ENCODE measurements at places on chromosomes 13 and 19. TPM values are rescaled to one million over a fixed set of nuclear protein-coding genes. Genes with fewer than 3 reads are reported as not detected.

CYSLTR2 gene
- total RNA-seq: 0.90 TPM

MIA gene
- 0.56 TPM for total RNA-seq

VAV1 gene
- total RNA-seq: 78.9 TPM

FAM124A gene
- 0.82 TPM for total RNA-seq

IL11 gene
- total RNA-seq: not detected

LRG1 gene
- 0.24 TPM for total RNA-seq

ZNF699 gene
- total RNA-seq: 4.4 TPM

HCN2 gene
- total RNA-seq: 1.1 TPM

SIGLEC7 gene
- total RNA-seq: not detected

DNA sequence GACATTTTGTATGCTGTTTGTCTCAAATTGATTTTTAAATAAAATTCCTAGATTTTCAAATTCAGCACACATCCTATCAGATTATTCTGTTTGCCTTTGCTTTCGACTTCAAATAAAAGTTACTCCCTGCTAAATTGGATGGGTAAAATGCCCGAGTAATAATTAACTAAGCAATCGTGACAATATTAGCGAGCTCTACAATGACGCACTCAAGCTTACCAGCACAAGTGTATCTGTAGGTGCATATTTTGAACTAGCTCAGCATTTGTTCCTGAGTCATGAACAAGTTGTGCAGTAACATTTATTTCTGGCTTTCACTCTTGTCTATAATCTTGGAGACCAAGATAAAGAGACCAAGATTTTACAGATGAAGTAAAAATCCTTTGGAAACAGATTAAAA is 113.4 kb downstream of the UBL3 start:
- peaks cover 7% of the 10 kb centered on the region for H3K4me1 ChIP-seq
- no peak overlapping the region for H3K4me3 ChIP-seq
- no peak overlapping the region for H3K27ac ChIP-seq
- no peaks in the 10 kb centered on the region for H3K36me3 ChIP-seq
- DNase-seq: no peak
- peaks cover 20% of the 10 kb centered on the region for H3K27me3 ChIP-seq

GRCh38 chr19:16369664-16370576 is 45.3 kb downstream of the KLF2 start:
- peaks cover 12% of the 10 kb centered on the region for H3K36me3 ChIP-seq
- H3K27me3 ChIP-seq: peaks cover 7% of the 10 kb centered on the region
- H3K27ac ChIP-seq: peak overlapping the region; percentile 83
- DNase-seq: peak; percentile 87
- peak overlapping the region; percentile 72 for H3K4me3 ChIP-seq

DNA sequence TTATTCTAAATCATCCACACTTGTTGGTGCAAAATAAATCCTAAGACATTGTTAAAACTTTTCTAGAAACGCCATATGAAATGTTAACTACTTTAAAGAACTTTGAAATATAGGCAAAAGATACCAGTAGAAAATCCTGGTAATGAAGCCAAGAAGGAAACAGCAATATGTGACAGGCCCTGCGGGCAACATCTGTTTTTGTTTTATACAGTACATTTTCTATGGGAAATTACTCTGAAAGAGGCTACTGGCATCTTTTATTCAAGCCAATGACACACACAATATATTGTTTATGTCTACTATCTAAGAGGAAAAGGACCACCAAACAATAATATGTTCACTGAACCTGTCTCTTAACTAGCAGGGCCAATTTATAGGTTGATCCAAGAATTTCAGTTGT is 829.7 kb downstream of the PCDH17 start:
- DNase-seq: no peak
- no peaks in the 10 kb centered on the region for H3K4me1 ChIP-seq
- no peaks in the 10 kb centered on the region for H3K36me3 ChIP-seq
- H3K27ac ChIP-seq: no peak overlapping the region

- H3K27ac ChIP-seq: peak within 1 kb of the TSS; percentile 75
- peaks cover 10% of the 10 kb centered on the region for H3K4me1 ChIP-seq
- peak; percentile 83 for DNase-seq
- peaks cover 24% of the 10 kb centered on the region for H3K36me3 ChIP-seq
- peaks cover 2% of the 10 kb centered on the region for H3K27me3 ChIP-seq
These were observed at the start of gene ZNF625 for GRCh38 chr19:12156223-12157058. Gene ZNF625, minus strand, starts transcription at chr19:12156734. Its CDS starts 176 bp downstream, at chr19:12156558.

DNA sequence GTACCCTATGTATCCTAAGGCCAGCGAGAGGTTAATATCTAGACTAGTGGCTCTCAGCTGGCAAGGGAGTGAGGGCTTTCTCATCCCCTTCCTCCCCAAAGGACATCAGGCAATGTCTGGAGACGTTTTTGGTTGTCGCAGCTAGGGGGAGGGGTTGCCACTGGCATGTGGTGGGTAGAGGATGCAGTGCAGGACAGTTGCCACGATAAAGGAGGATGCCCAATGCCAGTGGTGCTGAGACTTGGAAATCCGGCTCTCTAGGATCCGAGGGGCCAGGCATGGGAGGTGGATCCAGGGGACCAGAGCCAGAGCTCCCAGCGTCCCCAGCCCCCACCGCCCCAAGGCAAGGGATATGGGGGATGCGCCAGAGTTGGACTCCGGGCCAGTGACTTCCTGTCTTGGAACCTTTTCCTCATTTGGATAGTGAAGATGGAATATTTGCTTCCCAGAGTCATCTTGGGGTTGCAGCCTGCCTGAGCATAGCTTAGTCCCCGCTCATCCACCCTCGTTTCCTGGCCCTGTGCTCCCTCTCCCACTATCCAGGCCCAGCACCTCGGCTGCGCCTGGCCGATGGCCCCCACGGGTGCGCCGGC is 4.9 kb downstream of the SSC5D start:
- H3K4me1 ChIP-seq: peaks cover 3% of the 10 kb centered on the region
- no peak overlapping the region for H3K27ac ChIP-seq
- no peak overlapping the region for H3K4me3 ChIP-seq
- peaks cover 3% of the 10 kb centered on the region for H3K27me3 ChIP-seq

DNA sequence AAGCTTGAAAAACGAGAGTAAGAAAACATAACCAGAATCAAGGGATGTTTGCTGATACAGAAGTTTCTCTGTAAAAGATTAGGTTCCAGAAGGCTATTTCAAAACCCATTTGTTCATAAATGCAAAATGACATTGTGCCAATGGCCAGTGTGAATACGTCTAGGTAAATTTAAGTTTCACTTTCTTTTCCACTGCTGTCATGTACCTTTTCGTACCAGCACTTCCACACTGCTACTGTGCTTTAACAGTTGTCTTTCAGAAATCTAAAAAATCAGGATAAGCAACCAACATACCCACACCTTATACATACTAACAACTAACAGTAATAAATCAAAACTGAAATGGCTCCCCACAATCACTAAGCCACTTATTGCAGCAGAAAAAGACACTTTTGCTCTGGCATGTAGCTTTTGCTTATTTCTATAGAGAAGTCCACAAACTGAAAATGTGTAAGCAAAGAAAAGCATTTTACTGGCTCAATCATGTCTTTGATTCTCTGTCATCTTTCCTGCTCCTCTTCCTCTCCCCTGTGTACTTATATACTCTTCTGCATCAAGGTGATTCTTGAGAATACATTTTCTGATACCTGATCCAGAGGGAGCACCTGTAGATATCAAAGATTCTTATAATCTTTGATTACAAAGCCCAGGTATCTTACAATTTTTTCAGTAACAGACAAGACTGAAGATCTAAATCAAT is 34.3 kb downstream of the ELF1 start:
- peaks cover 51% of the 10 kb centered on the region for H3K4me1 ChIP-seq
- peak overlapping the region; percentile 93 for H3K27ac ChIP-seq
- H3K27me3 ChIP-seq: no peaks in the 10 kb centered on the region
- peak overlapping the region; percentile 86 for H3K4me3 ChIP-seq
- peak; percentile 74 for DNase-seq
- peaks cover 14% of the 10 kb centered on the region for H3K36me3 ChIP-seq

- H3K27me3 ChIP-seq: no peaks in the 10 kb centered on the region
- H3K4me3 ChIP-seq: peak within 1 kb of the TSS; percentile 85
- peaks cover 6% of the 10 kb centered on the region for H3K4me1 ChIP-seq
- H3K27ac ChIP-seq: no peak within 1 kb of the TSS
- H3K36me3 ChIP-seq: peaks cover 8% of the 10 kb centered on the region
- peak; percentile 87 for DNase-seq
These were observed at the start of gene ZNF677 for GRCh38 chr19:53254411-53255341. Gene ZNF677, minus strand, starts transcription at chr19:53254873. Its CDS starts 3,323 bp downstream, at chr19:53251550.

GRCh38 chr13:113629866-113630265 is 28.1 kb downstream of the ATP4B start:
- no peak overlapping the region for H3K27ac ChIP-seq
- peaks cover 4% of the 10 kb centered on the region for H3K4me1 ChIP-seq
- H3K4me3 ChIP-seq: no peak overlapping the region
- DNase-seq: no peak

DNA sequence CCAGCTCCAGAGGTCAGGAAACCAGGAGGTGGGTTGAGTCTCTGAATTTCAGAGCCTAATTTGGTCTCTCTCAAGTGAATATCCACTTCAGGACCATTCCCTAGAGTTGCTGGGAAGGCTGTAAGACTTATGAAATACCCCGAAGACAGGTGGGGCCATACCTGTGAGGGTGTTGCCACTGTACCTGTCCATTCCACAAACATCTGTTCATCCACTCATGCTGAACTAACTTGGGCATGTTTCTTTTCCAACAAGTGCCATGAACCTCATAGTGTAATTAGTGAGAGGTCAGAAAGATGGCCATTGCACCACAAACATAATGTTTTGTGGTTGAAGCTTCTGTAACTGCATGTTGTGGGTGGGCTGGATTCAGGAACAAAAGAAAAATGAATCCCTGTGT is 7.8 kb downstream of the ILF3 start:
- no peaks in the 10 kb centered on the region for H3K27me3 ChIP-seq
- H3K36me3 ChIP-seq: peaks cover 24% of the 10 kb centered on the region
- H3K4me3 ChIP-seq: no peak overlapping the region
- H3K27ac ChIP-seq: no peak overlapping the region
- H3K4me1 ChIP-seq: peaks cover 37% of the 10 kb centered on the region
- no peak for DNase-seq

- no peaks in the 10 kb centered on the region for H3K36me3 ChIP-seq
- no peak for DNase-seq
These were observed 102.6 kb upstream of the MYCBP2 start for GRCh38 chr13:77429320-77430142.

GRCh38 chr13:43273362-43273761 is 250.0 kb downstream of the DNAJC15 start:
- no peaks in the 10 kb centered on the region for H3K4me1 ChIP-seq
- peaks cover 16% of the 10 kb centered on the region for H3K27me3 ChIP-seq
- no peaks in the 10 kb centered on the region for H3K36me3 ChIP-seq
- H3K27ac ChIP-seq: no peak overlapping the region

GRCh38 chr19:1608359-1609102 is 3.3 kb upstream of the UQCR11 start:
- H3K4me1 ChIP-seq: peaks cover 19% of the 10 kb centered on the region
- H3K27me3 ChIP-seq: no peaks in the 10 kb centered on the region
- no peak overlapping the region for H3K27ac ChIP-seq

DNA sequence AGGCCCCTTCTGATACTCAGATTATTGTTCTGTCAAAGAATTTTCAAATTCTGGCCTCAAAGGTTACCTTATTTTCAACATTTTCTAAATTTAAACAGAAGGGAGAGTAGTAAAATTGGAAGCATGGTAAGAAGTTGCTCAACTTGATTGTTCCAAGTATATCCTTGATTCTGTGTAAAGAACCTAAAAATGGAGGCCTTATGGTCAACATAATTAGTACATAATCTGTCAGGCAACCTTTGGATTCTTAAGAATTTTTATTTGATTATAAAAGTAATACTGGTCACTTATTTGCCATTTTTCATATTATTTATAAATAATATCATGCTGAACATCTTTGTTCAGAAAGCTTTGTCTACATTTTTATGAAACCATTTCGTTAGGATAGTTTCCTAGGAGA is 83.9 kb downstream of the STARD13 start:
- H3K27ac ChIP-seq: no peak overlapping the region
- no peak for DNase-seq
- peaks cover 8% of the 10 kb centered on the region for H3K36me3 ChIP-seq
- no peaks in the 10 kb centered on the region for H3K27me3 ChIP-seq
- no peak overlapping the region for H3K4me3 ChIP-seq

DNA sequence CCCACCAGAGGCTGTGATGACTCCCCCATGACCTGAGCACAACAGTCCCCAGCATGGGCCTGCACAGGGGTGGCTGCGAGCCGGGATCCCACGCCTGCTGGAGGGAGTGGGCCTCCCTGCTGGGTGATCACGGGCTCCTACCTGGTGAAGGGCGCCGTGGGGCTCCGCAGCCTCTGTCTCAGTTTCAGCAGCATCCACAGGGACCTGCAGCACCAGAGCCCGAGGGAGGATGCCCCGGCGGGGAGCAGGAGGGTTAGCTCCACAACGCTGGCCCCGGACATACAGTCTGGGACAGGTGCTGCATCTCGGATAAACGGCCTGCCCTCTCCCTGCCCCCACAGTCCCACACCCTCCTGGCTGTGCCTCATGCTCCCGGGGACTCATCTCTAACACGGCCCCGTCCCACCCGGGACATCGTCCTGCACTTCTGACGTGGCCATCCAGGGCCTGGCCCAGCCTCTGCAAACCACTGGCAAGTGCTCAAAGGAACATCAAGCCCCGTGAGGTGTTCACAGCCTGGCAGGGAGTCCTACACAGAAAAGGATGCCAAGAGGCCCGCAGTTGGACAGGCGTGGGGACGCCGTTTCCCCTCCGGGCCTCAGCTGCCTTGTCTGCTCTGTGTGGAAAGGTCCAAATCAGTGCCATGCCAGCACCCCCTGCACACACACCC is 10.5 kb downstream of the PEX11G start:
- no peaks in the 10 kb centered on the region for H3K36me3 ChIP-seq
- no peak for DNase-seq
- H3K4me3 ChIP-seq: no peak overlapping the region
- H3K27ac ChIP-seq: no peak overlapping the region

- H3K4me1 ChIP-seq: peaks cover 3% of the 10 kb centered on the region
- no peaks in the 10 kb centered on the region for H3K36me3 ChIP-seq
- peak; percentile 11 for DNase-seq
- H3K27me3 ChIP-seq: peaks cover 3% of the 10 kb centered on the region
- no peak overlapping the region for H3K27ac ChIP-seq
These were observed 111.1 kb downstream of the COG6 start for GRCh38 chr13:39766464-39767158.
